ENCODE measurements at places on chromosomes 1 and 21.

DNA sequence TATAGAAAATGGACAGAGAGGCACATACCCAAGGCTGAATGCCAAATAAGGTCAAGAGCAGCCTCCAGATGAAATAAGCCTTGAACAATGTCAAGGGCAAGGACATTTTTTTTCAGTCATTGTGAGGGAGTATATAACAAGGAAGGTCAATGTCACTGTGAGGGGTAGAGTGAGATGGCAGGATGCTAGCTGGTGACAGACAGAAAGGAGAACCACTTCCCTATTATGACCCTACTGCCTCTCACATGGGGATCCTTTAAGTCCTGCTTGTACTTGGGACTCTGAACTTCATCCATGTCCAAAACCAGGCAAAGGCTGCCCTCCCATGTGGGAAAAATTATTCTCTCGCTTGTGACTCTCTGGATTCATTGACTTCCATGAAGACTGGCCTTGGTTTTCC lies 119.5 kb upstream of the COA6 start:
- DNase-seq = no peak

DNA sequence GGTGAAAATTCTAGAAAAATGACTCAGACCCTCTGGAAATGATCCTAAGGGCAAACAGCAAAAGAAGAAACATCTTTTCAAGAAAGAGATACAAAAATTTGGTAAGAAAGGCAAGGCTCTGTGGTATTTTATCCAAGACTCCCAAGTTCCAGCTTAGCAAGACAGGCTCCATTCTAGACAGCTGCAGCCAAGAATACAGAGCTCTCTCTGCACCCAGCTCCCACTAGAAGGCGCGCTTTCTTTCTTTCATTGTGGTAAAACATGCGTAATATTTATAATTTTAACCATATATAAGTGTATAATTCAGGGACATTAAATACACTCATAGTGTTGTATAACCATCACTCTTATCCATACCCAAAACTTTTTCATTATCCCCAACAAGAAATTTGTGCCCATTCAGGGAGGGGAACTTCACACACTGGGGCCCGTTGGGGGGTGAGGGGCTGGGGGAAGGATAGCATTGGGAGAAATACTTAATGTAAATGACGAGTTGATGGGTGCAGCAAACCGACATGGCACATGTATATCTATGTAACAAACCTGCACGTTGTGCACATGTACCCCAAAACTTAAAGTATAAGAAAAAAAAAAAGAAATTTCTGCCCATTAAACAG lies 2.2 kb upstream of the HFM1 start:
- no peak for DNase-seq

- no peak for DNase-seq
These were observed 328.5 kb downstream of the TBX15 start for GRCh38 chr1:118659646-118660045.

GRCh38 chr1:89670163-89670562 lies 37.2 kb downstream of the LRRC8C start:
- peak; percentile 84 for DNase-seq

GRCh38 chr1:55216096-55216495 lies 932 bp upstream of the USP24 start:
- DNase-seq = no peak

GRCh38 chr1:56378341-56379070 lies 200.9 kb downstream of the PLPP3 start:
- no peak for DNase-seq

GRCh38 chr1:184388971-184389370 lies 2.1 kb downstream of the C1orf21 start:
- no peak for DNase-seq

DNA sequence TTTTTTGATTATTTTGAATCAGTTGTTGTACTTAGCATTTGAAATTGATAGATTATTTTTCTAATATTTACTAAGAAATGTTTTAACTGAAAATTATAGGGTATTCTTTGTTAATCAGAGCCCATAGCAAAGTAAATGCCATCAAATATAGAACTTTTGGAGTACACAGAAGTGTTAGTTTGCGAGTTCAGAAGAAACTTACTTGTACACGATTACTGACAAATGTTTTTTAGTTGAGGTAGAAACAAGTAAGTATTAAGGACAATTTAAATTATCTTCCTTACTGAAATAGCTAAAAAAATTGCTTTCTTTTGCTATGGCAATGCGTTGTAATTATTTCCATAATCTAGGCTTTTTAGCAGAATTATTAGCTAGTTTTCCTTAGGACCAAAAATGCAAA lies 692.2 kb downstream of the USP25 start:
- no peak for DNase-seq

DNA sequence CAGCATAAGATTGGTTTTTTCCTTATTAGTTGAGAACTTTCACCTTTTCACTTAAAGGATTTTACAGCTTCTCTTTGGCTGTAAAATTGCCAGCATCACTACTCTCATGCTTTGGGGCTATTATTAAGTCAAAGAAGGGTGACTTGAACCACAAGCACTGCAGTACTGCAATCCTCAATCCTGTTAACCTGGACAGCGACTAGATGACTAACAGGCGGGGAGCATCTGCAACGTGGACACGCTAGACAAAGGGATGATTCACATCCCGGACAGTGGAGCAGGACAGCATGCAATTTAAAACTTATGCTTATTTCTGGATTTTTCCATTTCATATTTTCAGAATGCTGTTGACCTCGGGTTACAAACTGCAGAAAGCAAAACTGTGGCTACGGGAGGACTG lies 8.1 kb downstream of the ARV1 start:
- no peak for DNase-seq

DNA sequence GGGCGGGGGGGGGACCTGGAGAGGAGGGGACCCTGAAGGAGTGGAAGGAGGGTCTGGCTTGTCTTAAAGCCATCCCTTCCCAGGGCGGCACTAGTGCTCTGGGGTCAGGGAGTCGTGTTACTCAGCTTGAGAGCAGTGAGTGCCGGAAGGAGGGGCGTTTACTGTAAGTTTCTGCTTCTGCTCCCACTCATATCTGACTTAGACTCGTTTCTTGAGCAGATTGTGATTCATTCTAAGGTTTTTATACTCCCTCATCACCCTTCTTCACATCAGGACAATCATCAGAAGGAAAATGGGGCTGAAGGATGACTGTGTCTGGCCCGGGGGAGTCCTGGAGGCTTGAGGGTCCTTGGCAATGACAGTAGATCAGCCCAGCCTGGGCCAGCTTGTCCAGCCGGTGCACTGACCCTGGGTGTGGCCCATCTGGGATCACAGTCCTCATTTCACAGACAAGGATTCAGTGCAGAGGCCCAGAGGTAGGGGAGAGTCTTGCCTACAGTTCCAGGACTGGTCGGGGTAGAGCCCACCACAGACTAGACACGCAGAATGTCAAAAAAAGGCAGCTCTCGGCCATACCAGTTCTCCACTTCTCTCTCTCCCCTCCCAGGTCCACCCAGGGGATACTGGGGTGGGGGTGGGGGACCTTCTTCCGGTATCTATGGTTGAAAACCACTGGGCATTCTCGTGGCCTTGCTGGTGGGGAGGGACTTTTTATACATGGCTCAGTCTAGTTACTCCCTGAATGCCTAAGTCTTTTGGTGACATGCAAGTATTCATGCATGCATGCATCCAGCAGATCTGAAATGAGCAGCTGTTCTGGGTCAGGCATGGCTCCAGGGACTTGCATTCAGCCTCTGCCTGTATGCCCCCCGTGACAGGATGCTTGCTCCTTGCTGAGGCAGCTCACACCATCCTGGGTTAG lies 5.1 kb downstream of the TNFRSF8 start:
- peak; percentile 37 for DNase-seq

DNA sequence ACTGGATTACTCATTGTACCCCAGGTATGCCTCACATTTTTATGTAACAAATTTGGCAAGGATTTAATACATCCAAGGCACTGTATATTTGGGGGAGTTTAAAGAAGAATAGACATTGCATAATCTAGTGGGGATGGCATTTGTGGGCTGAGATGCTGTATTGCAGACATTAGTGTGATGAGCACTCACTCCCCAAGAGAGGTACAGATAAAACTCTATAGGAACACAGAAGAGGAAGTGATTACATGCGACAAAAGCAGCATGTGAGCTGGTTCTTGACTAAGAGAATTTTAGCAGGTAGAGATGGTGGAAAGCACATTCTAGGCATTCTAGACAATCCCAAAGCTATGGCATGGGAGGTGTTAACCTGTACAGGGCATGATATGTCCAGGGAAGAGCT lies 24.2 kb upstream of the CDC14A start:
- no peak for DNase-seq

DNA sequence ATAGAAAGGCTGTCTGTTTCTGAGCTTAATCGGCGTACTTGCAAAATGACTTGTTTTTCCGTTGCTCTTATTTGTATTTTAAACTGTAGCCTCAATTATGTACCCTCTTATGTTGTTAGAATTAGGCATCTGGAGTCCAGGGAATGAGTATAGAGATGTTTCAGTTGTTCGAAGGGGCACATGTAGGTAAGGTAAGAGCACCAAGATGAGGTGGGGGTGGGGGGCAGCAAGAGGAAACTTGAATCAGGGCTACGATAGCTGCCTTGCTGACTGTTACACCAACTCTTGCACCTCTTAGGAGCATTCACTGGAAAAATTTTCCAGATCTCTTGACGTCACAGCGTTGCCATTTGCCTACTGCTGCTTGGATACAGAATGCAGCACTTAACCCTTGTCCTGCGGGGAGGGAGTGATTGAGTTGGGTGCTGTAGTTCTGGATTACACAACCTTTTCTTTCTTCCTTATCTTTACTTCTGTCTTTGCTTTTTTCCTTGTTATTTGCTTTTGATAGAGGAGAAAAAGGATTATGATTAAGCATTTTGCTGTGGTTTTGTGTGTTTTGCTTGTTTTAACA lies 3.2 kb downstream of the ATP1B1 start:
- peak; percentile 90 for DNase-seq

GRCh38 chr1:84675631-84676030 lies 14.6 kb downstream of the SSX2IP start:
- no peak for DNase-seq
